ENCODE measurements at places on chromosomes 16 and 17.

DNA sequence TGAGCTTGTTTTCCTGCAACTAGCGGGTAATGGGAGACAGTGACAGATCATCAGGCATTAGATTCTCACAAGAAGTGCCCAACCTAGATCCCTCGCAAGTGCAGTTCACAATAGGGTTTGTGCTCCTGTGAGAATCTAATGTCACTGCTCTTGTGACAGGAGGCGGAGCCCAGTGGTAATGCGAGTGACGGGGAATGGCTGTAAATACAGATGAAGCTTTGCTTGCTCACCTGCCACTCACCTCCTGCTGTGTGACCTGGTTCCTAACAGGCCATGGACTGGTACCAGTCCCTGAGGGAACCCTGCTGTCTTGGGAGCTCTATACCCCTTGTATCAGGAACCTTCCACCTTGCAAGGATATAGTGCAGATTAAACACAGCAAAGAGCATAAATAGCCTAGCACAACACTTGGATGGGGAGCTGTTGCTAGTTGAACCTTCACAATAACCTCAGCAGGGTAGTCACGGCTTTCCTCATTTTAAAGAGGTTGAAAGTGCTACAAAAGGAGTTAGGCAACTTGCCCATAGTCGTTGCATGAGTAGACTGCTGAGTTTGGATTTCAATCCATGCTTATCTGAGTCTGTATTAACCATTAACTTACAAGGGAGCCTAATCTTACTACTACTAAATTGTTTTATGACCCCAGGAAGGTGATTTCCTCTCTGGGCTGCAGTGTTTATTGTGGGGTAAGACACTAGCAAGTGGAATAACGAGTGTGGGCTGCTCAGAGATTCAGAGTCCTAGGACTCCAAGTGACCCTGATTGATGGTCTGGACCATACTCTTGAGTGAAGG is 156.6 kb upstream of the ZFHX3 start:
- DNase-seq: no peak

- no peak for DNase-seq
Measured at GRCh38 chr16:87425941-87426340, 33.8 kb downstream of the MAP1LC3B start.

DNA sequence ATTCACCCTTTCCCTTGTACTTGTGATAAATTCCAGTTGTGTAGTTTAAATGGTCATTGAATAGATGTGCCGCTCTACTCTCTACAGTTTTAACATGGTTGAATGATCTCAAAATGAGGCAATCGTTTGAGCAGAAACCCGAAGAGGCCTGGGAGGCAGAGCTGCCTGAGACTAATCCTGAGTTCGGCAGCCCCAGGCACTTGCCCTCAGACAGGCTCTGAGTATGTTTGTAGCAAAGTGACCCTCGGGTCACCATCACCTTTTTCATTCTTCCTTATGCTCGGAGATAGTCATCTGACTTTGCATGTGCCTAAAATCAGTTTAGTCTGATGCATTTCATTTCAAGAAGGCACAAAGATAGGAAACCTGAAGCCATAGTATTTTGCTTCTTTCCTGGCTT is 184.0 kb upstream of the RBFOX1 start:
- no peak for DNase-seq

- DNase-seq: no peak
Measured at GRCh38 chr16:57194512-57194911, 8.4 kb downstream of the RSPRY1 start.

DNA sequence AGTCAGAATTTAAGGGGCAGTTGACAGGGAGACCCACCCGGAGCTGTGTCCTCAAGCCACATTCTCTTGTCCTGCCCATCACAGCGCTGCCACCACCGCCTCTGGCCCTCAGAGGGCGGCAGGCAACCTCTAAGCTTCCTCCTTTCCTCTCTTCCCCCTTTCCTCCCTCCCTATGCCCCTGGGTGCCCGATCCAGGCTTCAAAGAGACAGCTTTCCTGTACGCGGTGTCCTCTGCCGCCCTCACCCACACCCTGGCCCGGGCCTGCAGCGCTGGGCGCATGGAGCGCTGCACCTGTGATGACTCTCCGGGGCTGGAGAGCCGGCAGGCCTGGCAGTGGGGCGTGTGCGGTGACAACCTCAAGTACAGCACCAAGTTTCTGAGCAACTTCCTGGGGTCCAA is 23.5 kb downstream of the WNT9B start:
- DNase-seq: no peak
